ENCODE measurements at places on chromosomes 13 and 19. TPM values are rescaled to one million over a fixed set of nuclear protein-coding genes. Genes with fewer than 3 reads are reported as not detected.

DNA sequence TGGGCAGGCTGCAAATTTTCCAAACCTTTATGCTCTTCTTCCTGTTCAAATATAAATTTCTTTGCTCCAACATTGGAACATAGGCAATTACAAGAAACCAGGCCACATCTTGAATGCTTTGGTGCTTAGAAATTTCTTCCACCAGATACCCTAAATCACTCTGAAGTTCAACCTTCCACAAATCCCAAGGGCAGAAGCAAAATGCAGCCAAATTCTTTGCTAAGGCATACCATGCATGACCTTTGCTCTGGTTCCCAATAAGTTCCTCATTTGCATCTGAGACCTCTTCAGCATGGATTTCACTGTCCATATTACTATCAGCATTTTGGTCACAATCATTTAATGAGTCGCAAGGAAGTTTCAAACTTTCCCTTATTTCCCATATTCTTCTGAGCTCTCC lies 130.9 kb downstream of the DIAPH3 start:
- no peak for DNase-seq

GRCh38 chr13:45592758-45593157 lies 22.8 kb downstream of the ERICH6B start:
- no peak for DNase-seq

DNA sequence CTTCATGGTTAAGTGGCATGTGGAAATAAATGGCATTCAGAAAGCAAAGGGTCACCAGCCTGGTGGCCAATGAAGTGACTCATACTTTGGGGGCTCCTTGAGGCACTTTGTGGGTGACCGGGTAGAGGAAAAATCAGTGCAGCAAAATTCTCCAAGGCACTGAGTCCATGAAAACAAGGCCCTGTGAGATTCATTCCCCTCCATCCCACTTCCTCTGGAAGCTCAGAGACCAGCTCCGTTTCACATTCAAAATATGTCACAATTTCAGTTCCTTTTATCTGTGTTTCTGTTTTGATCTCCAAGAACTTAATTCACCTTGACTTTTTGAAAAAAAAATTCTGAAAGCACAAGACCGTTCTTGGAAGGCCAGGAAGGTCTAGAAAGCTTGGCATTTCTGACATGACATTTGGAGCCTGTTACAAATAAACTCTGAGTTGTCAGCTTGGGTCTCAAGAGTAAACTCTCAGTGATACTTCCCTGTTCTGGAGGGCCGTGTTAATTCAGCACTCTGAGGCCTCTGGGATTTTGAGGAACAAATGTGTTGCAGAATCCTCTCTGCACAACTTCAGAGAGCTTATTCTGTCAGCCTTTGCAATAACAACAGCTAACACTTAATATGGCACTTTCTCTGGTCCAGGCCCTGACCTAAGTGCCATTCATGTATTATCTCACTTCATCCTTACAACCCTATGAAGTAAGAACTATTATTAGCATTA lies 6.8 kb downstream of the CYSLTR2 start:
- no peak for DNase-seq

DNA sequence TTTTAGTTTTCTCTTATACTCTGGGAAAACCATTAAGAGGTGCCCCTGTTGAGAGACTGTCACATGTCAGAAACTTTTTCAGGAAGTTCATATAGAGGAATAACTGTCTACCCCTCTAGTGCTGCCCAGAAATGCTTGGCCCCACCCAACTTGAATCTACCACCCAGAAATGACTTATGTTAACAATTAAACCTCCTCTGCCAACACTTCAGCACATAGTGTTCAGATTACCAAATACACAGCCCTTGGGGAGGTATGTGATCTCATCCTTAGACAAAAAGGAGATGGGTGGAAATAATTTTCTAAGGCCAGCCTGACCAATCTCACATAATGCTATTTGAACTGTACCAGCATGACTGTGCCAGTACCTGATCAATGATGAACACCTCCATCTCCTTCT lies 35.6 kb downstream of the CCDC169 start:
- DNase-seq: no peak

CADM4 gene
- 47.1 TPM for total RNA-seq

INSL3 gene
- total RNA-seq: 1.0 TPM

DLL3 gene
- 0.40 TPM for total RNA-seq
